ENCODE measurements at places on chromosomes 4 and X.

DNA sequence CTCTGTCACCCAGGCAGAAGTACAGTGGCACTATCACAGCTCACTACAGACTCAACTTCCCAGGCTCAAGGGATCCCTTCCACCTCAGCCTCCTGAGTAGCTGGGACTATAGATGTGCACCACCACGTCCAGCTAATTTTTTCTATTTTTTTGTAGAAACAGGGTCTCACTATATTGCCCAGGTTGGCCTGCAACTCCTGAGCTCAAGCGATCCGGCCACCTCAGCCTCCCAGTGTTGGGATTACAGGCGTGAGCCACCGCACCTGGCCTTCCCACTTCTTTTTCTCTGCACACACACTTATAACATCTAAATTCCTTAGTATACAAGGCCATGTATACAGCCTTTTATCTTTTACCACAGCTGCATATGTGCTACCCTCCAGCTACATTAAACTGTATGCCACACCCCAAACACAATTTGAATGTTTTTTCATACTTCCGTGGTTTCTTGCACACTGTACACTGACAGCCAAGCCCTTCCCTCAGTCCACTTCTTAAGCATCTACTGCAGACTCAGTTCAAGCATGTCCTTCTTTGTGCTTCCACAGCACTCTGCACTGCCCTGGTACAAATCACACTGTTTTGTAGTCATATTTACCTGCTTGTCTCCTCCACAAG is 6.5 kb downstream of the SLC7A3 start:
- DNase-seq: no peak

DNA sequence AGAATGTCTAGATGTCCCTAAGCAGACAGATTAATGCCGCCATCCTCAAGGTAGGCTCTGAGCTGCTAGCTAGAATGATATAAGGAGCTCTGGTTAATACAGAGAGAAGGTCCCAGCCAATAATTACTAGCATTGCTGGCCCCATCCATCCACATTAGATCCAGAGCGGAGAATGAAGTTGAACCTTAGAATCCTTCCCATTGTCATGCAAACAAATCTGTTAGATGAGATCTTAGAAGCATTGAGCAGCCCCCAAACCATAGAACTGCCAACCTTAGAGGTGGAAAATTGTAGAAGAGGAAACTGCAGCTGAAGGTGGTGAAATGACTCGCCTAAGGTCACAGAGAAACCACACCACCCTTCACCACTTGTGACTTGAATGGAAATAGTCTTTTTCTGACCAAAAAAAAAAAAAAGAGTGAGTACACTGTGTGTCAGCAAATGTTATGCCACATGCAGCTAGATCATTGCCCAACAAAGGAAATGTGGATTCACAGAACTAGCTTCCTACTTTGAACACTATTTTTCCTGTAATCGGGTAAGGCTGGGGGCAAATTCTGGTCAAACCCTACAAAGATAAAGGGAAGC is 162.1 kb downstream of the SMIM20 start:
- DNase-seq: peak; percentile 59

DNA sequence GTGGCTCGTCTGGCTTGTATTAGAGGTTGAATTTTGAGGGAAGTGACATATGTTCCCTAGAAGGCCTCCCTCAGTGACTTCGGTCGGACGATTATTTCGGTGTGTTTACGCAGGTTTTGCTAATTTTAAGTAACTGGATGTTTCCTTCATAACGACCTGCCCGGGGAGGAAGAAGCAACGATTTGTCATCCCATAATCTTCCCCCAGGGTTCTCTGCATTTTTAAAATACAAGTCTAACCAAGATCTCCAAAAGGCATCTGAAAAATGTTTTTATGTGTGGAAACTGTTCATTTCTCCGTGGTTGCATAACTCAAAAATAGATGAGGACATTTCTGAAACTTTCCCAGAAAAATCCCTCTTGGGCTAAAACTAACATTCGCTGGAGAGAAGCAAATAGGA is 195.4 kb downstream of the SHOX start:
- DNase-seq: no peak

- DNase-seq: peak; percentile 48
Observed at GRCh38 chr4:10117359-10118047, 904 bp upstream of the WDR1 start.

Measured in CD4-positive, alpha-beta T cell treated with Interleukin-2 at 100 ng/mL for 4 hours (primary cell).